Activated CD8-positive, alpha-beta memory T cell treated with anti-CD3 and anti-CD28 coated beads for 1 hour (primary cell): ENCODE measurements at places on chromosomes 5 and 9.

- DNase-seq, result no peak
Observed at GRCh38 chr5:173670130-173670651, 53.7 kb upstream of the BOD1 start.

GRCh38 chr9:129224618-129225489 lies 46.8 kb upstream of the IER5L start:
- no peak for DNase-seq

DNA sequence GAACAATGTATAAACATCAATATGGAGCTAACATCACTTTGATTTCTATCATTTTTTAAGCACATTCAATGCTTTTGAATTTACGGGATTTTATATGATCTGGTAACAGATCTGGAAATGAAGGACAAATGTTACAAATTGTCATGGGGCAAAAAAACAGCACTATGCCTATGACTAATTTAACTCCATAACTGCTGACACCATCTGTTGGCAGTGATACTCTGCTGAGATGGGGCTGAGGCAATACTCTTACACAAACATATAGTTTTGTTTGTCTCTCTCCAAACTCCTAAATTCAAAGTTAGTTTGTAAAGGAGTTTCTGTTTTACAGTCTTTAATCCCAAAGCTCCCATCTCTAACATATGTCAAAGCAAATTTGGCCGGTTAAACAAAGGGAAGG lies 132.5 kb upstream of the FER start:
- no peak for DNase-seq

- no peak for DNase-seq
Observed at GRCh38 chr5:123157791-123158581, 68.9 kb downstream of the PRDM6 start.

GRCh38 chr9:134323741-134324358 lies 2.4 kb upstream of the RXRA start:
- no peak for DNase-seq

- no peak for DNase-seq
Observed at GRCh38 chr5:135498637-135498995, 37.1 kb downstream of the NEUROG1 start.

DNA sequence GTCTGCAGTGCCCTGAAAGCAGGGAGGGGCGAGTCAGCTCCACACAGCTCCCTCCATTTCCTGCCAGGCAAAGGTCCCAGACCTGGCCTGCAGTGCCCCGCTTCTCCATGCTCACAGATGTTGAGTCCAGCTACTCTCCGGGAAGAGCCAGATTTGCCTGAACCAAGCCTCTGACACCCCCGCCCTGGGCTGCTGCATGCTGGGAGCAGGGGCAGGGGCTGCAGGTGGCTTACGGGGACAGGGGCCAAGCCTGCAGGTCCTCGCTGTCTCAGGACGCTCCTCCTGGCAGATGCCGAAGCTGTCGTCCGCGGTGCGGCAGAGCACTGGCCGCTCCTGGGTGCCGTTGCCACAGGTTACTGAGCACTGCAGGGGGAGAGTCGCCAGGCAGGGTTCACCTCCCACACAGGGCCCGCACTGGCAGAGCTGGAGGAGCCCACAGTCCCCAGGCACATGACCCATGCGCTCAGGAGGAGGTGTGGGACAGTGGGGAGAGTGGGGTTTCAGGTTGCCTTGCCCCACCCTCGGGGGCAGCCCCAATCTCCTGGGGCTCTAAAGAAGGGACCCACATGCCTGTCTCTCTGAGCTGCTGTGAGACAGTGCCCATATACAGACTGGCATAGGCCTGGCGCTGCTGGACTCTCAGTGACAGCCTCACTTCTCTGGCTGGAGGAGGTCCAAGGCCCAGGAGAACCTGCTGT lies 62.4 kb downstream of the ZNF354C start:
- DNase-seq, result no peak

GRCh38 chr9:125810161-125810560 lies 63.0 kb downstream of the PBX3 start:
- no peak for DNase-seq

GRCh38 chr5:54646356-54647101 lies 129.0 kb downstream of the SNX18 start:
- DNase-seq, result no peak

DNA sequence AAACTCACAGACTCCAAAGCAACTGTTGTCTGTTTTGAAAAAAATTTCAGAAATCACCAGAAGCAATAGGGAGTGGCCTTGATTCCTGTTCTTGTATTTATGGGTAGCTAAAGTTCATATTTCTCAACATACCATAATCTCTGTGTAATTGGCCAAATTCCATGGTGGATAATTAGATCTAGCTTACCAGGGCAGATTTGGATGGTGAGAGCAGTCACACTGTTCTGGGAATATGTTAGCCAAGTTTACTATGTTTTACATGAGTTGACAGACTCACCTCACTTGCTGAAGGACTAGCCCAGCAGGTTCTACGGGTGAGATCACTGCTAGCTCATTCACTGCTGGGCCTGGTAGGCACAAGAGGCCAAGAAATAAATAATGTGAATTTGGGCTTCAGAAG lies 32.7 kb upstream of the CDKN2B start:
- no peak for DNase-seq

DNA sequence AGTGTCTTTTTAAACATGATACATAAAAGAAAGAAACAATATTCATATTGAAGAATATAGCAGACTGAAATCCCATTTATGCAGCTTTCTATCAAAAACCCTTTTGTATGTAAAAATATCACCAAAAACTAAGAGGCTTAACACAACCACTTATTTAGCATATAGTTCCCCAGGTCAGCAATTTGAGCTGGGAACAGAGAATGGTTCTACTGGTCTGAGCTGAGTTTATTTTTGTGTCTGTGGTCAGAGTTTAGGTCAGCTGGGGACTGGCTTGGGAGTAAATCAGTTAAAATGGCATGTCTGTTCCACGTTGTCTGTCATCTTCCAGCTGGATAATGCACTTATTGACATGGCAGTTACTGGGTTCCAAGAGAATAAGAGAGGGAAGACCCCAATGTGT lies 165.0 kb downstream of the TMEM232 start:
- DNase-seq, result no peak

DNA sequence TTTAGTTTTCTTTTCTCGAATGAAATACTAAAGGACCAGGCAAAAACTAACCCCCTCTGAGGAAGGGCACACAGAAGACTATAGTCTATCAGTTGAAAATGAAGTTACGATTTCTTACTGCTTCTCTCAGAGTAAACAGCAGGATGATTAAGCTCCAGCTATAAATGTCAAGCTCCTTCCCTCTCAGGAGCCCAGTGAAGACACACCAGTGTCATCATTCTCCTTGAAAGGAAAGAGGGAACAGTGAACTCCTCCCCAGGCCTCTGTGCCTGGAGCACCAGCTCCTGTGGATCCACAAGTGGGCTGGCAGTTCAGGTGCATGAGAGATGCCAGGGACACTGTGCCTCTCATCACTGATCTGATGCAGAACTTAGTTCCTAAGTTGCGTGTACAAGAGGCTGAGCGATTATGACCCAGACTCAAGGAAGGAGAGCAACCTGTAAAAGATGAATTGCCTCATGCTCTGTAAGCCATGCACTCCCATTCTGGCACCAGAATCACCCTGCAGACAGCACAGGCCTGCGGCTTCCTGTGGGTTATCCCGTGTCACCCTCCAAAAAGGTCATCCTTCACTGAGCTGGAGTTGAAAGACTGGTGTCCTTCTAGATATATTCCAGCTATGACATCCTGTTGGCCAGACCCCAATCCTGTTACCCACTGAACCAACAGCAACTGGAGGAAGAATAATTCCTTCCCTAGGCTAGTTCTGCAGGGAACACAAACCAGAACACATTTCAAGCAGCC lies 394.0 kb downstream of the SEMA5A start:
- no peak for DNase-seq

GRCh38 chr9:33198165-33198564 lies 31.0 kb upstream of the B4GALT1 start:
- no peak for DNase-seq

- DNase-seq, result no peak
Observed at GRCh38 chr5:35230038-35230611, at the start of gene PRLR. TSS of gene PRLR (minus strand) at chr5:35230487. CDS start at chr5:35089620, 140,867 bp downstream.

DNA sequence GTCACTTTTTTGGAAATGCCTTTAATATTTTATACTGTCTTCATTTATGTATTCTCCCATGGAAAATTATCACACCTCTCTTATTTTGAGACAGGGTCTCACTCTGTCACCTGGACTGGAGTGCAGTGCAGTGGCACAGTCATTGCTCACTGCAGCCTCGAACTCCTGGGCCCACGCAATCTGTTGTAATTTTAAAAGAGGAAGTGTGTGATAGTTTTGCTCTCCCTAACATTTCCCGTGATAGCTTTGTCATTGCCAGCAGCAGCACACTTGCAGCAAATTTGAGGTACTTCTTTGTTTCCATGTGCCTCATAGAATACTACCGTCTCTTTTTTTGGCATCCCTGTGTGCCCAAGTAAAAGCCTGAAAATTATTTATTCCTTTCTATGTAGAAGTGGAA lies 103.5 kb downstream of the RNF180 start:
- no peak for DNase-seq

DNA sequence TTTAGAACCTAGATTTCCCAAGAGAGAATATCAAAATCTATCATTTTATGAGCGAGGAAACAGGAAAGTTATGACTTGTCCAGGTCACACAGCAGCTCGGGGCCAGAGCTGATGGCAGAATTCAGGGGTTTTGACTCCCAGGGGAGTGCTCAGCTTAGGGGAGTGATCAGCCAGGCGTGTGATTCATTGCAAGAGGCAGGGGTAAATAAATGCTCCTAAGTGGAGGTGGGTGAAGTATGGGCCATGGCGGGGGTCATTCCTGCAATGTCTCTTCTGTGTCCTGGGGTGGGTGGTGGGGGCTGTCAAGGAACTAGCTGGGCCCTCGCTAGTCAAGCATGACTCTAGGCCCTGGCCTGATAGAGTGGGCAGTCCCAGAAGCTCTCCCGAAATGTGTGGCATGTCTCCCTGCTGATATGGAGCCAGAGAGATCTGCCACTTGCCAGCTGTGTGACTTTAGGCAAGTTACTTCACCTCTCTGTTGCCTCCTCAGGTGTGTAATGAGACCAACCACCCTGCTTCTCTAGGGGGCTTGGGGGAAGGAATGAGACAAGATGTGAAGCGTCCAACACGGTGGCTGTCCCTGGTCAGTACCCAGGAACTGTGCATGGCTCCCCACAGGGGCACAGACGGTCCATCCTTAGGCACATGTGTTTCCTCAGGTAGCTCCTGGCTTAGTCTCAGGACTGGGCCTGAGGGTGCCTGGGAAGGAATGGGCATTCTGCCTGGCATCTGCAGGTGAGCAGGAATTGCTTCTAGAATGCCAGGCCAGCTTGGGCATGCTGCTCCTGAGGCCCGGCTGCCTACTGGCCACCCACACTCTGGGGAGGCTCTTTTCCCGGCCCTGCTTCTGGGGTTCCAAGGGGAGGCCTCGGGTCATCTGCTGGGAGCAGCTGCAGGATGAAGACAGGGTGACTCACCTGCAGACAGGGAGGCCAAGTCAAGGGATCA lies 36.5 kb upstream of the SH3PXD2B start:
- DNase-seq, result no peak

GRCh38 chr9:117707561-117707960 lies 3.4 kb downstream of the TLR4 start:
- DNase-seq, result no peak

GRCh38 chr5:84017523-84018172 lies 297.0 kb upstream of the HAPLN1 start:
- DNase-seq, result no peak

GRCh38 chr5:34055667-34056066 lies 12.7 kb upstream of the C1QTNF3 start:
- DNase-seq, result no peak

- DNase-seq, result no peak
Observed at GRCh38 chr5:93022796-93023447, 558.1 kb downstream of the NR2F1-AS1 start.

- DNase-seq, result no peak
Observed at GRCh38 chr5:38060354-38060753, 198.0 kb upstream of the EGFLAM start.

- DNase-seq, result no peak
Observed at GRCh38 chr9:19416143-19416542, 7.3 kb downstream of the ACER2 start.

- no peak for DNase-seq
Observed at GRCh38 chr9:135619599-135619886, 19.8 kb downstream of the GLT6D1 start.

DNA sequence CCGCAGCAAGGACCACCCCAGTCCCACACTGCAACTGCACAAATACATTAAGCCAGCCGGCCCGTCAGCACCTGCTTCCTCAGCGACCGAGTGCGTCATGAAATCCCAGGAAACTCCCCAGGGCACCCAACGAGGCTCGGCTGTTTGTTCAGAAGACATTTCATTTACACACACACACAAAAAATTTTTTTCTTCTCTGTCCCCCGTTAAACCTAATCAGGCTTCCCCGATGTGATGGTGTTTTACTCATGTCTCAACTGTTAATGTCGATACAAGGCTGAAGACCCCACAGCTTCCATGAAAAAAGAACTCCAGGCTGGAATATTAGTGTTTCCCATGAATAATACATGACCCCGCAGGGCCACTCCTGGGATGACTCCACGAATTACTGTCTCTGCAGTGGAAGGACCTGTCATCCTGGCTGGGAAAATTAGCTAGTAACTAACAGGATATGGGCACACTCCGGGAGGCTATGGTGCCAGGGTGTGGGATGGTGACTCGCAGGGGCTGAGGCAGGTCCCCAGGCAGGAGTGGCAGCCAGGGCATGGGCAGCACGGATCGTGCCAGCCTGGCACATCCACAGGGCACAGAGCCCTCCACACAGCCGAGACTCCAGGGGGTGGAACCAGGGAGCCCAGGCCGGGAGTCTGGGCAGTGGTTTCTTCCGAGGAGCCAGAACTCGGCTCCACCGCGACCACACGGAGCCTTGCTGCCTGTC lies 102.4 kb downstream of the VAV2 start:
- no peak for DNase-seq

DNA sequence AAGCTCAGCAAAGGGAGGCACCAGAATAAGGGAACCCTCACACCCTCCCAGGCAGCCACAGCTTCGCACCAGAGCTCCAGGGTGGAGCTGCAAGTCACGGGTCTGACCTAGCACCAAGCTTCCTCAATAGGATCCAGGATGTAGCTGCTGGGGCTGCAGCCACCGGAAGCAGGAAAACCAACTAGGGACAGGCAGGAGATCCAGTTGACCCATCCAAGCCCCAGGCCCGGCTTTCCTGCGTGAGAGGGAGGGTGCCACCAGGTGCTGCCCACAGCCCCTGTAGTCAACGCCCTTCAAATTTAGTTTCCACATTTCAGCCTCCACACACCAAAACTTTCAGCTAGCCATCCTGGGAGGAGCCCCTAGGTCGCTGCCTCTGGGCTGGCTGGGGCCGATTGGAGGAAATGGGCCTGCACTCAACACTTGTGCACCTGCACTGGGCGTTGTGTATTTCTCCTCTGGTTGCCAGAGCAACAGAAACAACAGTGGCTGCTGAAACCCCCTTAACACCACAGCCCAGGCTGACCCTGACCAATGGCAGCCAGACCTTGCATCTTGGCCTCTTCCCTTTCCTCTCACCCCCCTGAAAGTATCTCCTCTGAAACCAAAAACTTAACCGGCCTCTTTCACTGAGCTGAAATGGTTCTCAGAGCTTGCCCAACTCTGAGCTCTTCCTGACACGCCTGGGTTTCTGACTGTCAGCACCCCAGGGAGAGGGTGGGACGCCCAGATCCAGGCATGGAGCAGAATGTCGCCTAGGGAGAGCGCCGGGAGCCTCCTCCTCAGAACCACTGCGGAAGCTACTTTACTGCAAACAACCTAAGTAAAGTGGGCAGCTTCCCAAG lies 226.5 kb upstream of the MAP3K1 start:
- peak; percentile 5 for DNase-seq

- no peak for DNase-seq
Observed at GRCh38 chr5:54844905-54845566, 140.4 kb downstream of the ESM1 start.

GRCh38 chr5:134568761-134569695 lies 43.6 kb downstream of the JADE2 start:
- DNase-seq, result no peak
